GM18507 (cell line): ENCODE measurements at places on chromosomes 12 and 14.

GRCh38 chr12:12719496-12719895 is 2.3 kb downstream of the CDKN1B start:
- DNase-seq = no peak

- no peak for DNase-seq
Observed at GRCh38 chr12:91871751-91872150, 273.9 kb downstream of the BTG1 start.

- no peak for DNase-seq
Observed at GRCh38 chr12:32964981-32965585, 68.5 kb upstream of the PKP2 start.

GRCh38 chr12:50047693-50048250 is 9.6 kb upstream of the ASIC1 start:
- no peak for DNase-seq

DNA sequence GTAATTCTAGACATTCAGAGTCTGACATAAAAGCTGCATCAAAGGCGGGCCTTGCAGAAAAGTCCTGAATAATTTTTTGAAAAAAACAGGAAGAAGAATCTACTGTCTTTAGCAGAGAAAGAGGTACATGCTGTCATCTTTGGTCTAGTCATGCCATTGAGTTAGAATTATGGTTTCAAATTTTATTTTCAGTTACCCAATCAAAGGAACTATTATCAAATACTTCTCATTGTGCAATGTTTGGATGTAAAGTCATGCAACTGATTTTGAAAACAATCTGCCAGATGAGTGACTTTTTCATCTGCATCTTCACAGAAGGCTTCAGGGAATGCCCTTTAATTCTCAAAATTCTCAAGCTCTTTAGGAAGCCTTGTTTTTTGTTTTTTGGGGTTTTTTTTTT is 803.5 kb downstream of the FLRT2 start:
- no peak for DNase-seq

- DNase-seq = no peak
Observed at GRCh38 chr12:98513379-98514322, 1.7 kb upstream of the TMPO start.

DNA sequence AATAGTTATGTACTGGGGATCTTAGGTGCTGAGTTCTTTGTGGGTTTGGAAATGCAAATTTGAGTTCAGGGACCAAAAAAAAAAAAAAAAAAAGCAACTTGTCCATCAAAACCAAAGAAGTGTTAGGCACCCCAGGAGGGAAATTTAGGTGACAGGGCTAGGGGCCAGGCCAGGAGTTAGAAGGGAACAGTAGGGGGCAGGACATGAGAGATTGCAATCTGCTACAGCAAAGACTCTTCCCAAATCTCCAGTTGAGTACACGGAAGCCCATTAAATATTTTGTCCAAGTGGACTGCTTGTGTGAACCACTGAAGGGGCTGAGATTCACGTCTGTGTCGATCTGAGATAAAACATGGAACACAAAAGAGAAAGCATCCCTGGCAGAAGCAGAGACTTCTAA is 52.8 kb downstream of the TSPAN19 start:
- DNase-seq = no peak

GRCh38 chr12:67647181-67647798 is 1.3 kb upstream of the DYRK2 start:
- no peak for DNase-seq

DNA sequence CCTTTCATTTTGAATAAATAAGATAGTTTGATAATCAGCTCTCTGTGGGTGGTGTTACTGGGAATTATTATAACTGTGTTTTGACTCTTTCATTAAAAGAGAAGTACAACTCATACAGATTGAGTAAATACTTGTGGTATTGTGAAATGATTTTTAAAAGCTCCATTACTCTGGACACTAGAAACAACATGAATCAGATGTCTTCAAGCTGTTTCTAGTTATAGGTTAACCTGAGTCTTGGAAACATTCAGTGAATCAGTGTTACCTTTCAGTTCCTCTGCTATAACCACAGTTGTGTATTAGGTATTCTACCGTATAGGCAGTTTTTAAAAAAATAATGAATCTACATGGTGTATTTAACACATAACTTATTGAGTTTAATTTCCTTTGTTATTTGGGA is 128.4 kb upstream of the SSTR1 start:
- DNase-seq = no peak

- no peak for DNase-seq
Observed at GRCh38 chr14:75476274-75476995, 45.8 kb upstream of the BATF start.

DNA sequence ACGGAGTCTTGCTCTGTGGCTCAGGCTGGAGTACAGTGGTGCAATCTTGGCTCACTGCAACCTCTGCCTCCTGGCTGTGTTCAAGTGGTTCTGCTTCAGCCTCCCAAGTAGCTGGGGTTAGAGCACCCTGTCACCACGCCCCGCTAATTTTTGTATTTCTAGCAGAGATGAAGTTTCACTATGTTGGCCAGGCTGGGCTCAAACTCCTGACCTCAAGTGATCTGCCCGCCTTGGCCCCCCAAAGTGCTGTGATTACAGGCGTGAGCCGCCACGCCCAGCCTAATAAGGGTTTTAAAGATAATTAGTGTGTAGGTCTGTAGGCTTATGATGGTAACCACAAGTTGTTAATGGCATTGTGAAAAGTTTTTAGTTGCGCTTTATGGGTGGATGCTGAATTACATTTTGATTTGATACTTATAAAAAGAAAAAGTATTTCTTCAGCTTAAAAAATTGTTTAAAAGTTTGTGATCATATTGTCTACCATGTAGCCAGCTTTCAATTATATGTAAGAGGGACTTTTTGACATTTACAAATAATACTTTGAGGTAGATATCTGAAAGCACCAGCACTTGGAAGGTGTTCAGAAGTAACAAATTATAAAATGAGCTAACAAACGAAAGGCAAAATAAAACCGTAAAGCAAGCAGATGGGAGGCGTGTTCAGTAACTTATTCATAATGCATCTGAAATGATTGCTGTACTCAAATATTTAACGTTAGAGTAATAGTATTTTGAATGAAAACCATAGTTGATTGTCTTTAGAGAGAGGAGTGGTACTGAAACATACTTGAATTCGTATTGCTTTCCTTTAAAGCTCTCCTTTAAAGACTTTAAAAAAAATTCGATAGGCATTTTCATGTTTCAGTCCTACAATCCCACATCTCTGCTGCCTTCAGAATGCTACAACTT is 37.1 kb downstream of the MDM2 start:
- DNase-seq = no peak

GRCh38 chr12:54261815-54262402 is 18.0 kb downstream of the CBX5 start:
- DNase-seq = no peak

GRCh38 chr14:79064214-79064613 is 894.0 kb downstream of the NRXN3 start:
- no peak for DNase-seq

DNA sequence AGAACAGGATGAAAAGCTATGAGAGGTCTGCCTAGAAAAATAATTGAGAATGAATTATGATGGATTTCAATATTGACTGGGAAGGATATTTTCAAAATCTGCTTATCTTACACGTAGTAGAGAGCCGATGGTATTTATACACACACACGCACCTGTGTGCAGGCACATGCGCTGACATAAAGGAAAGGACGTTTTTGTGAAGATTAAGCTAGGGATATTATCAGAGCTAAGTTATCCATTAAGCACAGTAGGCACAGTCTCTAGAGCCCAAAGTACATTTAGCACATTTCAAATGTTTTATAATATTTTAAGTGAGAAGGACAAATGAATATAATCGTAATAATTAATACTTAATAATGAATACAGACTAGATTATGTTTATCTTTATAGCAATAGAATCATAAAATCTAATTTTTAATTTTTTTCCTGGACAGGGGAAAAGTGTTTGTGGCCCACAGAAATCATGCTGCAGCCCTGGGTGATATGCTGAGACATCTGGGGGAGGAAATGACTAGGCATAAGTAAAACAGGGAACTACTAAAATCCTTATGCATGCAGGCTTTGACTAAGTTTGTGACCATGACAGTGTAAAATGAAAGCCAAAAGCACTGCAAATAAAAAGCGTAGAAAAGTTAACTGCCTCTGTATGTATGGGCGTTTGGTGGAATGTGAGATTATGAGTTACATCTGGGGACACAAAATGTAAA is 146.1 kb downstream of the KITLG start:
- DNase-seq = no peak

DNA sequence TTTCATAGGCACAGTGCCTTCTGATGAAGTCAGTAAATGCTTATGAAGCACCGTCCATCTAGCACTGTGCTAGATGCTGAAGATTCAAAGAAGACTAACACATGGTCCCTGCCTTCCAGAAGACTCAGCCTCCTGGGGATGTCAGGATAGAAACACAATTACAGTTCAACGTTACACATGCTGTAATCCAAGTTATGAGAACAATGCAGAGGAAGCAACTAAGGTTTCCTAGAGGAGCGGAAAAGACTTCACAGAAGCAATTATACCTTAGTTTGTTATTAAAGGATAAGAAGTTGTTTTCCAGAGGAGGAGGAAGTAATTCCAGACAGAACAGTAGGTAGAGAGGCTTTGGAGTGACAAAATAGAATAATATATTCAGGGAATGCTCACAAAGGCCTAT is 66.9 kb upstream of the FGD4 start:
- no peak for DNase-seq

GRCh38 chr14:103333754-103334643 is at the start of gene EIF5:
EIF5 (plus strand) TSS chr14:103334237; CDS start chr14:103335861, 1,624 bp downstream.
- peak; percentile 94 for DNase-seq

GRCh38 chr14:45990252-45990651 is 661.3 kb downstream of the RPL10L start:
- DNase-seq = no peak

DNA sequence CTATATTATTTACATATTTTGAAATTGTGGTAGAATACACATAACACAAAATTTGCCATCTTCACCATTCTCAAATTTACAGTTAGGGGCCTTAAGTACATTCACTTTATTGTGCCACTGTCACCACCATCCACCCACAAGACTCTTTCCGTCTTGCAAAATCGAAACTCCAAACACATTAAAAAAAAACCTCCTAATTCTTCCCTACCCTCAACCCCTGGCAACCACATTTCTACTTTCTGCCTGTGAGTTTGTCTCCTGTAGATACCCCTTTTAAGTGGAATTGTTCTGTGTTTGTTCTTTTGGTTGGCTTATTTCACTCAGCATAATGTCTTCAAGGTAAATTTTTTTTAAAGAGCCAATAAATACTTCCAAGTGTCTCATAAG is 31.6 kb upstream of the AMIGO2 start:
- DNase-seq = no peak

- DNase-seq = no peak
Observed at GRCh38 chr12:75781532-75782046, 250.0 kb downstream of the PHLDA1 start.

DNA sequence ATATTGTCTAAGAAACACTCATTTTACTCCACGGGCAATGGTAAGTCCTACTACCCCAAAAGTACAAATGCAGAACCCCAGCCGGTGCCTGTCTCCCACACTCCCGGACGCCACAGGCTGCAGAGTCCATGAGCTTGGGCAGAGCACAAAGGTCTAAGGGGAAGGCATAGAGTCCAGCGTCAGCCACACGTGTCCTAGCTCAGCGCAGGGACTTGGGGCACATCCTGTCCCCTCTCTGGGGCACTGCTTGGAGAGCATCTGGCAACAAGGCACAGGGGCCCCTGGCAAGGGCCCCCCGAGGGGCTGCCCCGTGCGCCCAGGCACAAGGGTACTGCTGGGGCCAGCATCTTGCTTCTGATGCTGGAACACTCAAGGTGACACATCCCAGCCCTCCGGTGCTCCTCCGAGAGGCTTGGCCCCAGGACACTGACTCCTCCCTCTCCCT is 58.4 kb downstream of the BCL11B start:
- no peak for DNase-seq

GRCh38 chr14:20376071-20376588 is 32.7 kb downstream of the PARP2 start:
- DNase-seq = no peak

- no peak for DNase-seq
Observed at GRCh38 chr14:85295318-85295717, 234.6 kb upstream of the FLRT2 start.

- no peak for DNase-seq
Observed at GRCh38 chr14:96150214-96150613, 54.4 kb upstream of the BDKRB2 start.

DNA sequence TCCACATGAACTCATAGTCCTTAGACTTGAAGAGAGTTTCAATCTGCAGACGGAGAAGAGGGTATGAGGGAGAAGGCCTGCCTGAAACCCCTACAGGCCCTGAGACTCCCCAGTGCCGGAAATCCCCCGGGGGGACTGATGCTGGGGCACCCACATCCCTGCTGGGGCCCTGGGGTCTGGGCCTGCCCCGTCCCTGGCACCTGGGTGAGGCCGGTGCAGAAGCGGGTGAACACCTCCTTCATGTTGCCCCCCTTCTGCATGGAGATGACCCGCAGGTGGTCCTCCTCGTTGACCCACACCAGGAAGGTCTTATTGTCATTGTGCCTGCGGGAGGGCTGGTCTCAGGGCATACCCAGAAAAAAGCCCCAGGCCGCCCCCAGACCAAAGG is 2.4 kb downstream of the CKB start:
- no peak for DNase-seq

GRCh38 chr12:121284551-121285390 is 11.7 kb downstream of the CAMKK2 start:
- DNase-seq = no peak

DNA sequence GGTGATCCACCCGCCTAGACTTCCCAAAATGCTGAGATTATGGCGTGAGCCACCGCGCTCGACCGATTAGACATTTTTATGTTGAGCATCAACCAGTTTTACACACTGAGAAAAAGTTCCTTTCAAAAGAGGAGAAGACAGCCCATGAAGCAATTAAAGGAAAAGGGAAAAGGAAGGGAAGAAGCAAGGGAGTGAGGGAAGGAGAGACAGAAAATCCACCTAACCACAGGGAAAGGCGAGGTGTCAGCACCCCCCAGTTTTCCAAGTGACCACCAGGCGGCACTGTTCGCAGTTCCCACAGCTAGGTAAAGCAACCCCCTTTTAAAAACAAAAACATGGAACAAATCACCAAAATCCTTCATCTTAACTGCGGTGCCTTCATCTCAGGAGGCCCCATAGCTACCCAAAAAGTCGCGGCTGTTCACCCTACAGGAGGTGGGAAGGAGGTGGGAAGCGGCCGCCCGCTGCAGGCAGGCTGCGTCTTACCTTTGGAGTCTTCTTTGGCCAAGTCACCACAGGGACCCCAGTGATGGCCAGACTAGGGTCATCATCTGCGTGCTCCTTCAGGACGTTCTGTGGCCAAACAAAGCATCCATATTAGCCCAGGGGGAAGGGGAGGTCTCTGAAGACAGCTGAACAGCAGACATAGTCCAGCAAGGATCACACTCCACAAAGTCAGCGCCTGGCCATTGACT is 86.6 kb downstream of the KDM2B start:
- DNase-seq = no peak

DNA sequence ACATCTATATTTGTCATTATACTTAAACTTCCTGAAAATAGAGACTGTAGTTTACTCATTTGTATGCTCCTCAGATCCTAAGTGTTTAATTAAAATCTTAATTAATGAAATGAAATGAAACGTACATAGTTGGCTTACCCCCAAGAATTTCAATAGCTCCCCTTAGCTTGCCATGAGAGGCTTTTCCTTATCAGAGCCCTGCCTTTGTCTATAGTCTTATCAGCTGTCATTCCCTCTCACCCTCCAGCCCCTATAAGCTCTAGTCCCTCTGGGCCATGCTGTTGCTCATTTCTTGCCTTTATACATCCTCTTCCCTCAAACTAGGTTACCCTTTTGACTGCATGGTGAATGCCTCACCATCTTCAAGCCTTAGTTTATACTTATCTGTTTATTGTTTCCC is 1.1 kb upstream of the RTRAF start:
- no peak for DNase-seq
